Tibial nerve (tissue), 4 donors: ENCODE measurements at places on chromosomes 1 and 21. TPM values are rescaled to one million over a fixed set of nuclear protein-coding genes. Genes with fewer than 3 reads are reported as not detected.

Gene TSPAN1
- total RNA-seq = 8.6 TPM

GRCh38 chr1:172837816-172838679, 179.1 kb downstream of the FASLG start:
- H3K27ac ChIP-seq = no peak overlapping the region
- no peak for DNase-seq
- no peak overlapping the region for H3K4me3 ChIP-seq
- no peaks in the 10 kb centered on the region for H3K4me1 ChIP-seq

DNA sequence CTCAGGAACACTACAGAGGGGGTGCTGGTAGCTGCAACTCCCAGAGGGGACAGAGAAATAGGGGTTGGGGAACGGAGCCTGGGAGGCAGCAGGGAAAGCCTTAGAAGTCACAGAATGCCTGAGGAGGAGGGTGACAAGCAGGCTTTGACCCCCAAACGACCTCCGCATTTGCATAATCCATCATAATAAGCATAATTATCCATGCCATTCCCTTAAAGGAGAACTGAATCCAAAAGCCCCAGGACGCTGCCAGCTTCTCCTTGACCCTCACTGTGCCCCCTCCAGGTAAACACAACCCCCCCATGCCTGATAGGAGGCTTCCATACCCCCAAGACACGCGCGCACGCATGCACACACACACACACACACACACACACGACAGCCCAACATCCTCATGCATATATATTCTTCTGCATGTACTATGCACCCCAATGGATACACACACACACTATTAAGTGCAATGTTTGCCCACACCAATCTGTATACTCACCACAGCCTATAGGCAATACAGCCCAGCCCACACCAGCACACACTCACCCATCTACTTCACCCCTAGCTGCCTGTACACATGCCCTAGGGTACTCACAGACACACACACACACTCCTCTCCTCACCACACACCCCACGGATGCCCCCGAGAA, 27.8 kb downstream of the SDC3 start:
- no peak for DNase-seq
- H3K27ac ChIP-seq = peak overlapping the region; percentile 84
- no peaks in the 10 kb centered on the region for H3K27me3 ChIP-seq
- no peaks in the 10 kb centered on the region for H3K36me3 ChIP-seq

Gene SPTA1
- total RNA-seq = not detected

Gene ADGRB2
- 10.5 TPM for total RNA-seq

- H3K27me3 ChIP-seq = no peaks in the 10 kb centered on the region
- H3K36me3 ChIP-seq = no peaks in the 10 kb centered on the region
- H3K4me1 ChIP-seq = peaks cover 37% of the 10 kb centered on the region
- no peak overlapping the region for H3K27ac ChIP-seq
- peak; percentile 82 for DNase-seq
- H3K4me3 ChIP-seq = no peak overlapping the region
These were observed 13.1 kb downstream of the S100A10 start for GRCh38 chr1:151980287-151981177.

DNA sequence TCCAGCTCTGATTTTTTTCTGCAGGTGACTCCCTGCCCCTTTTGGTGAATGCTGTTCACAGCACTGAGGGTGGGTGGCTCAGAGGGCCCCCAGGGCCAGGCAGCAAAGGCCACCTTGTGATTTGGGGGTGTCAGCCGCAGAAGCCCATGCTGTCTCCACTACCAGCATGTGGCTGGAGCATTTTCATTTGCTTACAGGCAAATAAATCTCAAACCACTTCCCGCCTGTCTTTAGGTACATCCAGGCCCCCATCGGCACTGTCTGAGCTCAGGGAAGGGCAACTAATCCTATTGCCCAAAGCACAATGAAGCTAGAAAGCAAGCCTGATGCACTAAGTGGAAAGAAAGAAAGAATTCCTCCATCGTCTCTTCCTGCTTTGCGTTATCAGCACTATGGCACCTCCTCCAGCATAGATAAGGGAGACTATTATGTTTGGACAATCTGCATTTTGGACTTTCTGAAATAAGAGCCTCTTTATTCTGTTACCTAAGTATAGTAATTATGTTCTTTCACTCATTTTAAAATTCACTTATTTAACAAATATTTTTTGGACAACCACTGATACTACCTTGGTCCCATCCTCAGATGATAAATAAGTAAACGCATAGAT, 100.5 kb upstream of the TLR5 start:
- no peak overlapping the region for H3K4me3 ChIP-seq
- no peaks in the 10 kb centered on the region for H3K27me3 ChIP-seq
- H3K4me1 ChIP-seq = no peaks in the 10 kb centered on the region
- H3K36me3 ChIP-seq = no peaks in the 10 kb centered on the region
- DNase-seq = no peak
- H3K27ac ChIP-seq = no peak overlapping the region

DNA sequence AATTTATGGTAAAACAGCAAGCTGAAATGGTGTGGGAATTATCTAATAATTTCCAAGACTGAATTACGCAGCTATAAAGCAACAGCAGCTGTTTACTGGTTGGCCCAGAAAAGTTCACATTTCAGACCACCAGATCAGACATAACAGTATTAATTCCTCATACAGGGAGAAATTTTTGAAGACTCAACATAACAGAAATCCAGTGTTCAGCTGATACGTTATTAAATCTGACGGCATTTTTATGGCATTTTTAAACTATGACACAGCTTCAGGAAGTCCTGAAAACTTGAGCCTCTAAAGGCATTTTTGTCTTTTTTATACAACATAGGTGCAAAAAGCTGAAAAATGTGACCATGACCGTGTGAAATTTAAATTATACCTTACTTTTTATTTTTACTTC, 91.2 kb downstream of the APP start:
- H3K4me1 ChIP-seq = no peaks in the 10 kb centered on the region
- no peak overlapping the region for H3K4me3 ChIP-seq
- no peaks in the 10 kb centered on the region for H3K27me3 ChIP-seq
- no peak for DNase-seq
- no peak overlapping the region for H3K27ac ChIP-seq
- H3K36me3 ChIP-seq = no peaks in the 10 kb centered on the region

Gene CHIT1
- total RNA-seq = 0.42 TPM

DNA sequence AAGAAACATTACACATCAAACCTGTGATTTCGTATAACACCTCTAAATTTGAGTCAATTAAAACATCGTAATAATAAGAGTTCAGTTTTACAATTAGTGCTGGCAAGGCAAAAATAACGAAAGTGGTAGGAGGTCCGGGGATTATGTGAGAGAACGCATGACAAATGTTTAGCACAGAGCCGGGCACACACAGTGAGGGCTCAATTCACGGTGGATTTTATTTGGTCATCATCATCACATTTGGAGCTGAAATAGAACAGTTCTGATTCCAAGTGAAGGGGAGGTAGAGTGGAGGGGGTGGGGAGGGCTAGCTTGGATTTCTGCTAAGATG, 20.0 kb downstream of the H3-3A start:
- peak overlapping the region; percentile 90 for H3K4me3 ChIP-seq
- H3K27ac ChIP-seq = peak overlapping the region; percentile 87
- no peaks in the 10 kb centered on the region for H3K4me1 ChIP-seq
- H3K27me3 ChIP-seq = no peaks in the 10 kb centered on the region

DNA sequence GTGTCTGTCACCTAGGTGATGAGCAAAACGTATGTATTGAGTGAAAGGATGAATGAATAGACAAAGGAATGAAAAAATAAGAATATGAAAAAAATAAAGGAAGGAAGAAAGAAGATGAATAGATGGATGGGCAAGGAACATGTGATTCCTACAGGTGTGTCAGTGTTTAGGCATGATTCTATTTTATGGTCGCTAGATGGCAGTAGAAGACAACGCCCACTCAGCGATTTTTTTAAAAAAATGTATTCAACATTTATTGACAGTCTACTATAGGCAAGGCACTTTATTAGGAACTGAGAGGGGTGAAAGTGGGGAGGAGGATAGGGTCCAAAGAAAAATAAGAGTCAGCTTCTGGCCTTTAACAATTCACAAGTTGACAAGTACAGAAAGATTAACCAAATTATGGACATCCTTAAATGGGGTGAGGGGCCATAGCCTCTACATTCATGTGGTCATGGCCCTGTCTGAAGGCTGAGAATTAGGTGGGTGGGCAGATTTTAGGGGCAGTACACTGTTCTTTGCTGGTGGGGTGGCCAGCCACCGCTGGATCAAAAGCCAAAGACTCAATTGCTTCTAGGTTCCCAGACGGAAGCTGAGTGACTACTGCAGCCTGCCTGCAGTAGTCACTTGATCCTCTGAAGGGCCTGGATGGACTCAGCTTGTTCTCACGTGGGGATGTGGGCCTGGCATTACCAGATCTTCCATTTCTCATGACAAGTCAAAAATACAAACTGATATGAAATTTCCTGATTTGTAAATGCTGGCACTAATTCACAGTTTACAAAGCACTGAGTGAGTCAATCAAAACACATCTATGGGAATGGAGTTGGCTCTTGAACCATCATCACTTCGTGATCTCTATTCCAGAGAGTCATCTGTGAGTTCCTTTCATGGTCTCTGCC, 83.9 kb downstream of the FASLG start:
- H3K27ac ChIP-seq = no peak overlapping the region
- no peaks in the 10 kb centered on the region for H3K36me3 ChIP-seq
- no peak overlapping the region for H3K4me3 ChIP-seq
- DNase-seq = no peak

GRCh38 chr1:30409476-30410152, 313.8 kb downstream of the MATN1 start:
- H3K27me3 ChIP-seq = peaks cover 3% of the 10 kb centered on the region
- H3K27ac ChIP-seq = no peak overlapping the region
- peak; percentile 3 for DNase-seq
- H3K4me1 ChIP-seq = no peaks in the 10 kb centered on the region

Gene RUNX3
- total RNA-seq = 0.22 TPM
